ENCODE measurements at places on chromosomes 7 and 10. TPM values are rescaled to one million over a fixed set of nuclear protein-coding genes. Genes with fewer than 3 reads are reported as not detected.

Gene ADGRA1
- total RNA-seq, result not detected

Gene RASA4B
- 1.4 TPM for total RNA-seq

Gene KIAA1217
- total RNA-seq, result 32.0 TPM

Gene BAIAP2L1
- 1.2 TPM for total RNA-seq

Gene CSTF2T
- 26.0 TPM for total RNA-seq

Gene HYAL4
- total RNA-seq, result 2.6 TPM

Gene TMEM243
- 25.3 TPM for total RNA-seq

Gene VSIR
- total RNA-seq, result 19.0 TPM

Gene WNT8B
- 0.72 TPM for total RNA-seq

Gene CLCN1
- total RNA-seq, result not detected

Gene PRF1
- total RNA-seq, result 7.5 TPM

Gene OR6B1
- 4.3 TPM for total RNA-seq

Data from umbilical cord (tissue), 2 donors.